ENCODE measurements at places on chromosomes 3 and 15.
A peak's percentile ranks its signal among the peaks of the same experiment; 100 is the strongest.

DNA sequence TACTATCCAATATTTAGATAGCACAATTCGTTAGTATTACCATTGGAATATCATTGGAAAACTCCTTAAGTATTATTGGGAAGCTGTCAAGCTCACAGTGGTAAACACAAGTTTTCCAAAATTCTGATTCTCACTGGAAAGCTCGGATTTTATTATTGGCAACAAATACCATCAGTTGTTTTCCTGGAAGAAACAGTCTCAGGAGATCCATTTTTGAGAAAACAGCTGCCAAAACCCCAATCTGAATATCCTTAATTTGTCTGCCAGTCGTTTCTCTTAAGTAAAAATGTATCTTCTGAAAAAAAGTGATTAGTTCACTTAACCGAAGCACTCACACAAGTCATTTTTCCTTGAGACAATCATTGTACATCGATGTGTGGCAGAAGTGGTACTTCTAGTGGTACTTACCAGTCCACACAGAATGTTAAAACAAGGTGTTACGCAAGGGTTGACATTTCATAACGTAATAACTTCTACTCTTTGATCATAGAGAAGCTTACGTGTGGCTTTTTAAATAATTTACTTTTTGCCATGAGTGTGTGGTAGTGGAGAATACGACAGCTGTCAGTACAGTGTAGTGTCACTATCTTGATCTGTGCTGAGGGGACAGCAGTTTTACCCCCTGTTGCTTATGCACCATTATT is 74.9 kb downstream of the FAM43A start:
- DNase-seq = peak; percentile 30

GRCh38 chr15:34013746-34014145 is 25.3 kb downstream of the AVEN start:
- no peak for DNase-seq

- DNase-seq = no peak
Measured at GRCh38 chr3:108728105-108728504, 29.1 kb downstream of the RETNLB start.

DNA sequence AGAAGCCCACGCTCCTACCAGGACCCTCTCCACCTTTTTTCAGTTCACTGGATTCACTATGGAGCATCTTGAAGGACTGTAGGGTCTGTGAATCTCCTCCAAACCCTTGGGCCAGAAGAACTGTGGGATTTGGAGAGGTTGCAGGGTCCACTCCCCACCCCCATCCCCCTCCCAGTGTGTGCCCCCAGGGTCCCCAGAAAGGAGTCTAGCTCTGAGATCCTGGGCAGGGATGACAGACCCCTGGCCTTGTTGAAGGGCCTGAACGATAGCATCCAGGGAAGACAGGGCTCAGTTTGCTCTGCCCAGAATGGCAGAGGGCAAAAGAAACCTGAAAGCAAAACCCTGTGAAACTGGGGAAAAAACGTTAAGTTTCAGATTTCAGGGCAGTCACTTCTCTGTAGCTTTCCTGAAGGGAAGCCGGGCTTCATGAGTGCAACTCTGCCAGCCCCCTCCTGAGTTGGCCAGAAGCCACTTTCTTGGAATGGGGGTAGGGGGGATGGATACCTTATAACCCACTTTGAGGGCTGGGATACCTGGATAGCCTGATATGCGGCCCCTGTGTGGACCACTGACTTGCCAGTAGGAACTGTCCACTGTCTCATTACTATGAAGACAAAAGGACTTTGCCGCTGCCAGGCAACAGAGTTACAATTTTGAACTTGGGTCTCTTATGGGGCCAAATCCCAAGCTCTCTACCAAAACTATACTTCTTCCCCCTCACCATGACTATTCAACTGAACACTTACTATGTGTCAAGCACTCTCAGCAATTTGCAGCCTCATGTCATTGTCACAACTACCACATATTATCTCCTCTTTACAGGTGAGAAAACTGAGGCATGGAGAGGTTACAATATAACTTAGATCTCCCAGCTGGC is 1.6 kb upstream of the CISH start:
- no peak for DNase-seq

GRCh38 chr3:172397716-172398405 is 50.4 kb downstream of the GHSR start:
- peak; percentile 79 for DNase-seq

- DNase-seq = no peak
Measured at GRCh38 chr3:141323936-141324704, 44.2 kb upstream of the ZBTB38 start.

GRCh38 chr15:41895491-41895890 is 1.6 kb upstream of the SPTBN5 start:
- DNase-seq = no peak

- peak; percentile 45 for DNase-seq
Measured at GRCh38 chr15:33994005-33994615, 25.8 kb downstream of the CHRM5 start.

DNA sequence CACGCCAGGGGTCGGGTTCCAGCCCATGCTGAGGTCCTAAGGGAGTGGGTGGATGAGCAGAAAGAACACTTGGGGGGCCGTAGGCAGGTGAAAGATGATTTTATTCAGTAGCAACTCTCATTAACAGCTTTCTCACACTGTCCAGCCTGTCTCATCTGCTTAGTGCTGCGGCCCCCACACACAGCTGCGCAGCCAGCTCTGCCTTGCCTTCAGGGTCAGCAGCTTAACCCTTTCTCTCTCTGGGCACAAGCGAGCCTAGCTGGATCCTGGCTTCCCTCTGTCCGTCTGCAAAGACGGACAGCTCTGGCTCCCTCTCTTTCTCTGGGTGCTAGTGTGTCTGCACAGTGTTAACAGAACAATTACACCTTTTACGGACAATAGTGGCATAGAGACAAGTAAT is 21.3 kb downstream of the NPAP1 start:
- no peak for DNase-seq

GRCh38 chr3:98741121-98741716 is 21.9 kb upstream of the ST3GAL6 start:
- no peak for DNase-seq

- no peak for DNase-seq
Measured at GRCh38 chr3:53023072-53023823, 22.6 kb downstream of the SFMBT1 start.

- no peak for DNase-seq
Measured at GRCh38 chr3:46214751-46215352, 6.7 kb upstream of the CCR1 start.

DNA sequence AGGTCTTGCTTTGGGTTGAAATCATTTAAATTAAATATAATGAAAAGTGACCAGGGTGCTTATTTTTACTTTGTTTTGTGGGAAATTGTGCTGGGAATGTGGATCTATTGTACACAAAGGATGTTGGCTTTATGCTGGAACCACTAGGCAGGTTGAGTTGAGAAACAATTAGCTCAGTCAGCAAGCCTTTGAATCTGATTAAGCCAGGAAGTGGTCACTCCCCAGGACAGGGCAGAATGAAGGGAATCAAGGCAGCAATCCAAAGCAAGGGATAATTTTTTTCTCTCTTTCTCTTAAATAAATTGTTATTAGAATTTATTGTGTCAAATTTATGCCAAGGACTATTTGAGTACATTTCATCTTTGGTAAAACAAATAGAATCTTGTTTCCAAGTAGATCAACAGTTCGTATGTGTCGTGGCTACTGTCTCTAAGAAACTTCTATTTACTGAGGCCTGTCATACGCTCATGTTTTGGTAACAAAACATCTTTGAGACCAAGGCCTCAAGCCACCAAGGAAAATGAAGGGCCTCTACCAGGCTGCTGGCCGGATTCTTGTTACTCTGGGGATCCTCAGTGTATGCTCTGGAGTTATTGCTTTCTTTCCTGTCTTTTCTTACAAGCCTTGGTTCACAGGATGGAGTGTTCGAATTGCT is at the start of gene TMEM212:
Gene TMEM212, plus strand, starts transcription at position 486 of the 655 bp plus-strand sequence. Its CDS starts 35 bp downstream, at position 521.
- DNase-seq = peak; percentile 49

All from fibroblast of mammary gland (primary cell).